Tibial nerve (tissue), 4 donors: ENCODE measurements at places on chromosomes 16 and 17. TPM values are rescaled to one million over a fixed set of nuclear protein-coding genes. Genes with fewer than 3 reads are reported as not detected.

- peaks cover 29% of the 10 kb centered on the region for H3K36me3 ChIP-seq
- H3K4me3 ChIP-seq: peak overlapping the region; percentile 85
- H3K27me3 ChIP-seq: no peaks in the 10 kb centered on the region
- peak overlapping the region; percentile 99 for H3K27ac ChIP-seq
- peaks cover 32% of the 10 kb centered on the region for H3K4me1 ChIP-seq
Observed at GRCh38 chr17:28744972-28745785, 1.4 kb downstream of the TRAF4 start.

DNA sequence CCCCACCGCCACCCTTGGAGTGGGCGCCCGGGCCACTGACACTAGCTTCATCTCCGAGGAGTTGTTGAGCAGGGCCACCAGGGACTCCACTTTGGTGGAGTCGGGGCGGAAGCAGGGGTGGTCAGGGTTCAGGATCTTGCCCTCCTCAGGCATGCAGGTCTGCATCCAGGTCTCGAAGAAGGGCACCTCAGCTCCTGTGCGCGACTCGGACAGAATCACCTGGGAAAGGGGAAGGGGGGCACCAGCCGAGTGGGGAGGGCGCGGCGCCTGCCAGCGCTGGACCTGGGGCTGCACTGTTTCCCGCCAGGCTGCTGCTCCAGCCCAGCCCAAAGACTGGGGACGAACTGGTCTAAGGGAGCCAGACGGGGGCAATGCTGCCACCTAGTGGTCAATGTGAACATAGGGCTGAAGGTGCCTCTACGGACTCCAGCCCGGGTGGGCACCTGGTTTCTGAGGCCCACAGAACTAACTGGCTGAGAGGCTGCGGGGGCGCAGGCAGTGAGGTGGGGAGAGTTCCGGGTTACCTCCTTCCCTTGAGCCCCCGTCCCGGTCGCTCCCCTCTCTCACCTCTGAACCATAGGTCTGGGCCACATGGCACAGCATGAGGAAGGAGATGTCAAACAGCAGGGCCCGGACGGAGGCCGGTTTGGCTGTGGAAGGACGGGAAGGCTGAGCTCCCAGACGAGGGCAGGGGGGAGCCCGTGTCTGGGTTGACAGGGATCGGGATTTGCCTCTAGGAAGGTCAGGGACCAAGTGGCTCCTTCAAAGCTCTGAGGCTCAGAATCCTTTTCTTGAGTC, 11.8 kb downstream of the CSF3 start:
- peak; percentile 65 for DNase-seq
- H3K4me1 ChIP-seq: peaks cover 9% of the 10 kb centered on the region
- H3K36me3 ChIP-seq: no peaks in the 10 kb centered on the region
- no peak overlapping the region for H3K4me3 ChIP-seq
- H3K27me3 ChIP-seq: no peaks in the 10 kb centered on the region
- no peak overlapping the region for H3K27ac ChIP-seq

- no peak overlapping the region for H3K27ac ChIP-seq
- no peak overlapping the region for H3K4me3 ChIP-seq
- no peaks in the 10 kb centered on the region for H3K4me1 ChIP-seq
Observed at GRCh38 chr17:55348749-55349354, 72.8 kb downstream of the MMD start.

DNA sequence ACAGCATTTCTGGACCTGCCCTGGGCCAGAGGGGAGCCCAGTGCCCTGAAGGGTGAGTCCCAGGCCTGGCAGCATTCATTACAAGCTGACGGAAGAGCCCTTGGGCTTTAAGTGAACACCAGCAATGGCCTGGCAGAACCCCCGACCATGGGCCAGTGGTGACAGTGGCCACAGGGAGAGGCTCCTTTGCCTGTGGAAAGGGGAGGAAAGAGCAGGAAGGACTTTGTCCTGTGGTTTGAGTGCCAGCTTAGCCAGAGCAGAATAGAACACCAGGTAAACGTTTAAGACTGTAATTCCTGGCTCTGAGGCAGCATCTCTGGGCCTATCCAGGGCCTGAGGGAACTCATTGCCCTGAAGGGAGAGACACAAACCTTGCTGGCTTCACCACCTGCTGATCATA, 34.3 kb upstream of the ATP2C2 start:
- no peak overlapping the region for H3K27ac ChIP-seq
- H3K36me3 ChIP-seq: no peaks in the 10 kb centered on the region
- H3K4me1 ChIP-seq: no peaks in the 10 kb centered on the region
- H3K27me3 ChIP-seq: no peaks in the 10 kb centered on the region
- no peak overlapping the region for H3K4me3 ChIP-seq
- no peak for DNase-seq

DNA sequence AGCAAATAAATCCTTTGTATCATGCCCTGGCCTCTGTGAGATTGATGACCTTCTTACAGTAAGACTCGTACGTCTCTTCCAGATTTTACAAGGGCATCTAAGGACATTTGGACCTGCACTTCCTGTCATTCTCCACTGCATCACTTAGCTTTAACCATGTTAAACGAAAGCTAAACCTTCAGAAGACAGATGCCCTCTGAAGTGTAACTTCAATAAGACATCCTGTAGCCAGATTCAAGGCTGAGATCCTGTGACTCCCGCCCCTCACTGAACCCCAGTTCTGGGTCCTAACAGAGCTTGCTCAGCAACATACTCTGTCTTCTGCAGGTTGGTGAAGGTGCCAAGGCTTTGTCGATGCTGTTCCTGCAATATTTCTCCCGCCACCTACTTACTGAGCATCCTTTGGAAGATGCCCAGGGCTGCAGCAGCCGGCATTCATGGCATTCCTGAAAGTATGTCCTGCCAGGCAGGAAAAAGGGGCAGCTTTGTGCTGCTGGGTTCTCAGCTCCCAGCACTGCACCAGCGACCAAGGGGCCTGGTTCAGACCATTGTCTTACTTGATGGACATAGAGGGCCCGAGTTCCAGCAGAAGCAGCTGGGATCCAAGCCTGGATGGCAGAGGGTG, 131.1 kb downstream of the AXIN2 start:
- no peak overlapping the region for H3K4me3 ChIP-seq
- H3K27ac ChIP-seq: no peak overlapping the region
- no peaks in the 10 kb centered on the region for H3K4me1 ChIP-seq
- H3K27me3 ChIP-seq: no peaks in the 10 kb centered on the region
- H3K36me3 ChIP-seq: no peaks in the 10 kb centered on the region

GRCh38 chr17:50339381-50339780, 6.5 kb upstream of the XYLT2 start:
- H3K36me3 ChIP-seq: no peaks in the 10 kb centered on the region
- H3K27me3 ChIP-seq: no peaks in the 10 kb centered on the region
- H3K27ac ChIP-seq: no peak overlapping the region
- DNase-seq: no peak
- no peaks in the 10 kb centered on the region for H3K4me1 ChIP-seq

GRCh38 chr17:76493505-76494167, 7.6 kb downstream of the RHBDF2 start:
- H3K4me1 ChIP-seq: peaks cover 52% of the 10 kb centered on the region
- H3K36me3 ChIP-seq: no peaks in the 10 kb centered on the region
- DNase-seq: no peak
- H3K27ac ChIP-seq: peak overlapping the region; percentile 93
- H3K27me3 ChIP-seq: no peaks in the 10 kb centered on the region

GRCh38 chr16:67530013-67530939, 1.6 kb downstream of the RIPOR1 start:
- peak overlapping the region; percentile 94 for H3K27ac ChIP-seq
- H3K36me3 ChIP-seq: no peaks in the 10 kb centered on the region
- peak overlapping the region; percentile 91 for H3K4me3 ChIP-seq

- H3K4me3 ChIP-seq: no peak overlapping the region
- H3K4me1 ChIP-seq: peaks cover 4% of the 10 kb centered on the region
- H3K27me3 ChIP-seq: peaks cover 25% of the 10 kb centered on the region
- no peak for DNase-seq
- H3K27ac ChIP-seq: no peak overlapping the region
Observed at GRCh38 chr16:49970797-49971431, 54.1 kb upstream of the CNEP1R1 start.

- H3K4me1 ChIP-seq: peaks cover 32% of the 10 kb centered on the region
- H3K36me3 ChIP-seq: no peaks in the 10 kb centered on the region
- H3K4me3 ChIP-seq: peak within 1 kb of the TSS; percentile 41
- no peaks in the 10 kb centered on the region for H3K27me3 ChIP-seq
- H3K27ac ChIP-seq: peak within 1 kb of the TSS; percentile 39
Observed at GRCh38 chr17:75087558-75088453, at the start of gene SLC16A5. Gene SLC16A5, plus strand, starts transcription at chr17:75087954. Its CDS starts 5,683 bp downstream, at chr17:75093637.

- no peak overlapping the region for H3K27ac ChIP-seq
- no peak for DNase-seq
- peaks cover 8% of the 10 kb centered on the region for H3K4me1 ChIP-seq
- no peak overlapping the region for H3K4me3 ChIP-seq
Observed at GRCh38 chr16:57526498-57526897, 9.9 kb downstream of the CCDC102A start.

DNA sequence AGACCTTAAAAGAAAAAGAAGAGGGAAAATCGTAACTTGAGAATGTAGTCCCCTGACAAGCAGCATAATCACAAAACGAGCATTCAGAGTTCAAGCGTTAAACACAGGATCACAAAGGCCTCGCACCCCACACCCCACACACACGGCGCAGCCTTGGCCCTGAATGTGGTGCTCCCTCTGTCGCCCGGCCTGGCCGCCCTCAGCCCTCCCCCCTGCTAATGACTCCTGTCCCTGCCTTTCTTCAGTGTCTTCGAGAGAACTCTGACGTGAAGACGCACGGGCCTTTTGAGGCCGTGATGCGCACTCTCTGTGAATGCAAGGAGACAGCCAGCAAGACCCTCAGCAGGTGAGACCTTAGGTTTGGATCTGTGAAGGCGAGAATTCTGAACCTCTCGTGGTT, 47.5 kb upstream of the ENDOV start:
- no peak overlapping the region for H3K27ac ChIP-seq
- peaks cover 98% of the 10 kb centered on the region for H3K36me3 ChIP-seq
- H3K27me3 ChIP-seq: no peaks in the 10 kb centered on the region
- DNase-seq: no peak

GRCh38 chr17:31437720-31438400, 46.4 kb downstream of the RAB11FIP4 start:
- H3K36me3 ChIP-seq: no peaks in the 10 kb centered on the region
- no peaks in the 10 kb centered on the region for H3K27me3 ChIP-seq
- no peak for DNase-seq
- H3K4me3 ChIP-seq: no peak overlapping the region
- no peak overlapping the region for H3K27ac ChIP-seq
- peaks cover 8% of the 10 kb centered on the region for H3K4me1 ChIP-seq

DNA sequence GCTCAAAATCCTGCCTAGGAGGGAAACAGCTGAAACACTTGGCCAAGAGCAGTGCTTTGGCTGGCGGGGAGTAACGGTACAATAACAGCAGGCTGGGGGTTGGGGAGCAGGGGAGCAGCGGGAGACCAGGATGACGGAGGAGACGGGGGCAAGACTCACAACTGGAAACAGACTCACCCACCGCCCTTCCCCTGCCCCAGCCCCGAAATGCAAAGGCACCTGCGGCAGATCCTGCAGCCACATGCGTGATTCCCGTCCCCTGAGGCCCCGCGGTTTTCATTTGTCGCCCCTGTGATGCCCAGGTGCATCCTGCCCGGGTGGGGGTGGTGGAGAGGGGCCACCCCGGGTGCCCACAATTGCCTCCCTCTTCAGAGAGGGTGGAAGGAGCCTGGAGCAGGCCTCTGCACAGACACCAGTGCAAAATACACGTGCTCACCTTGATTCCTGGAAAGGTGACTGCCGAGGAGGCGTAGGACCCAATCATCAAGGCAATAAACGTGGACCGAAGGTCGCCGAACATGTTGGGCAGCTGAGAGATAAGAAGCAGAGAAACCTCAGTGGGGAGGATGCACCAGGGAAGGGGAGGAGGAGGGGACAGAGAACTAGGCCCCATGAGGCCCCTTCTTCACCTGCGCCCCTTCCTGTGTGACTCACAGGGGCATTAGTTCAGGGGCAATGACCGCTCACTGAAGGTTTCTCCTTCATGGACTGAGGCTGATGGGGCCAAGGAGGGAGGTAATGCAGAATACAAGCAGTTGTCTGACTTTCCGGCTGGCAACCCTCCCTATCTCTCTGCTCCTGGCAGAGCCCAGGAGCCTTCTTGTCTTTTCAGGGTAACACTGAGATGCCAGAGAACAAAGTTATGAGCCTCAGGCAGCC, 30.4 kb upstream of the PITPNA start:
- no peaks in the 10 kb centered on the region for H3K27me3 ChIP-seq
- DNase-seq: no peak
- H3K36me3 ChIP-seq: no peaks in the 10 kb centered on the region
- H3K4me3 ChIP-seq: no peak overlapping the region
- peak overlapping the region; percentile 57 for H3K27ac ChIP-seq

The VAT1L gene
- 7.2 TPM for total RNA-seq

The ANKS4B gene
- total RNA-seq: not detected

The RHBDL1 gene
- 1.2 TPM for total RNA-seq

The QRICH2 gene
- total RNA-seq: 3.6 TPM

The NXPH3 gene
- 5.4 TPM for total RNA-seq

The ABI3 gene
- 9.6 TPM for total RNA-seq
